Activated CD8-positive, alpha-beta memory T cell treated with anti-CD3 and anti-CD28 coated beads for 1 hour (primary cell): ENCODE measurements at places on chromosomes 1 and 21.

DNA sequence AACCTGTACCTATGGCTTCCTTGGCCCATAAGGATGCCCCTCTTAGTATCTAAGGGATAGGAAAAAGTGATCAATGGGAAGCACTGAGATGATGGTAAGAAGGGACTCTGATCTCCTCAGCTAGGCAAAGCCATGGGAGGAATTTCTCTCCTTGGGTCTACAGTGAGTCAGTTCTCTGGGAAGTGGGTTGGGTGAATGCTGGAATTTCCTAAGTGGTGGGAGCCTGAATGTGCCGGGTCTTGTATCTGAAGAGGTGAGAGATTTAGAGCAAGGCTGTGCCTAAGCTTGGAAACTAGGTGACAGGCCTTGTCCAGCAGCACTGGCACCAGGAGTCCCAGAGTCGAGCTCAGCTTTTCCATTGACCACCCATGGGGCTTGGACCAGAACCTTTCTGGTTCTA is 96.3 kb upstream of the SLC2A1 start:
- DNase-seq: no peak

- DNase-seq: no peak
Measured at GRCh38 chr21:42518626-42519025, 5.0 kb downstream of the SLC37A1 start.

GRCh38 chr21:31870472-31871193 is 2.2 kb upstream of the HUNK start:
- no peak for DNase-seq

- no peak for DNase-seq
Measured at GRCh38 chr1:44275991-44276405, 62.7 kb downstream of the DMAP1 start.

- no peak for DNase-seq
Measured at GRCh38 chr1:201487742-201488141, 18.8 kb upstream of the PHLDA3 start.

GRCh38 chr1:218303176-218303879 is 18.2 kb downstream of the RRP15 start:
- no peak for DNase-seq

DNA sequence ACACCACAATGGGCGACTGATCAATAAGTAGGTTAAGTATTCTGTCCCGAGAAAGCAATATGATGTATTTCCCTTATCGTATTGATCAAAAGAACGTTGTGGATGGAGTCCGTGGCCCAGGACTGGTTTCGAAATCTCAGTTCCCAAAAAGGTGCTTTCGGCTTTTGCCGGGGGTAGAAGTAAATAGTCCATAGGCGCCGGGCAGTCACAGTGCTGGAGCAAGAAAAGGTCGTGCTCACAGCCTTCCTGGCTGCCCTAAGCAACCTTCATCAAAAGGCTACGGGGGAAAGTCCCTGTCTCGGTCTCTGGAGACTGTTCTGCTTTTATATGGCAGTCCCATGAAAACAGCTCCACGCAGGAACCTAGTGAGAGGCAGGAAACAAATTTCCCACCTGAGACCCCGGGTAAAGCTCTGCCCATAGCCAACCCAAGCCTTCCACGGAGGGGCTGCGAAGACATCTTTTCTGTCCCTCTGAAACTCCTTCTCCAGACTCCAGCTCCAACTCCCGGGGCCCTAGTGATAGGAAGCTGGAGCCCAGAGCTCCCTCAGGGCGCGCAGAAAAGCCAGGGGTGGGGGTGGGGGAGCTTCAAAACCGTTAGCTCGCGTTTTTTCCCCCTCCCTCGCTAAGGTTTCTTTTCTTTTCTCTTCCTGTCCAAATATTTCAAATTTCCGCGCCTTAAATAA is 7.0 kb downstream of the CDKN2C start:
- DNase-seq: no peak

DNA sequence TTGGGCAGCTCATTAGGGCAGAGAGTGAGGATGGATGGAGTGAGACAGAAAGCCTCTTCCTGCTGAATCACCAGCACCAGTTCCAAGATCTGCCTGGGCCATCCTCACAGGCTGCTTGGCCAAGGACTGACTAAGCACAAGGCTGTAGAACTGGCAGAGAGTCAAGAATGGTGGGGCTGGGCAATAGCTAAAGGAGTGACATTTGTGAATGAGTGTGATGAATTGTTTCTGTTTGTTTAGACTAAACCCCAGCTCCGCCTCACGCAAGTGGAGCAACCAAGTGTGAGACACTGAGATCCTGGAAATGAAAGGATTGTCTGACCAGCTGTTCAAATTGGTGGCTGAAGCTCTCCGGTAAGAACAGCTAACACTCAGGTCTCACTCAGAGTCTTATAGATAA is 38.6 kb downstream of the BRINP2 start:
- no peak for DNase-seq

DNA sequence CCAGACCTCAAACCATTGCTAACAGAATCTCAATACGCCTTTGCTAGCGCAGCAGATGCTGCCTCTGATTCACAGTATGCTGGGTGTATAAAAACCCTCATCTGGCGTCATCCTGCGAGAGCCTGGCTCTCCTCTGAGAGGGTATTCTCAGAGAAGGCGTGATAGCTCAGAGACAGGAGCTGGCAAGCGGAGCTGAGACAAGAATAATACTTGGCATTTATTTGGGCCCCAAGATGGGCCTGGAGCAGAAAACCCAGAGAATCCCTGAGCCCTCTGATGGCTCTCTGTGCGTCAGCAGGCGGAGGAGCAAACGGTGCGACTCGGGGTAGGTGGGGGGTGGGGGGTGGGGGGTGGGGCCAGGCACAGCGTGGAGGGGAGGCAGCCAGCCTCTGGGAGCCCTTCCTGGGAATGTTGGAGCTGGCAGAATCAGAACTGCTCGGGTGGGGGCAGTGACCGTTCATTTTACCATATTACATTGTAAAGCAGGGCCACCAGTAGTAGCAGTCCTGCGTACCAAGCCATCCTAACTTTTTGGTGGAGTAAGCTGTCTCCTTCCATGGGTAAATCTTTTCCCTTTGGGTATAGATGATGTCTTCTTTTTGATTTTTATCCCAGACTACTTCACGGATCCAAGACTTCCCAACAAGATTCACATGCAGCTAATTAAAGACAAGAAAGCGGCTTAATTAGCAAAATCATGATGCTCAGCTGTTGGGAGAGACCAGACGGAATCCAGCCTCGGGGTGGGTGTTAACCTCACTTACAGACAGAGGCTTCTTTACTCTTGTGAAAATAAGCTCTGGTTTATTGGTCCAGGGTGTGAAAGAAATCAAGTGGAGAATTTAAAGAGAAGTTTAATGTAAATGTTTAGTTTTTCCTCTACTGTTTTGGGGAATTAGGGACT is 7.1 kb downstream of the RIIAD1 start:
- no peak for DNase-seq

- no peak for DNase-seq
Measured at GRCh38 chr1:183674339-183674738, 21.2 kb upstream of the APOBEC4 start.

- DNase-seq: no peak
Measured at GRCh38 chr1:224786533-224787250, 142.8 kb upstream of the DNAH14 start.

GRCh38 chr1:185376840-185377635 is 60.0 kb upstream of the IVNS1ABP start:
- no peak for DNase-seq

DNA sequence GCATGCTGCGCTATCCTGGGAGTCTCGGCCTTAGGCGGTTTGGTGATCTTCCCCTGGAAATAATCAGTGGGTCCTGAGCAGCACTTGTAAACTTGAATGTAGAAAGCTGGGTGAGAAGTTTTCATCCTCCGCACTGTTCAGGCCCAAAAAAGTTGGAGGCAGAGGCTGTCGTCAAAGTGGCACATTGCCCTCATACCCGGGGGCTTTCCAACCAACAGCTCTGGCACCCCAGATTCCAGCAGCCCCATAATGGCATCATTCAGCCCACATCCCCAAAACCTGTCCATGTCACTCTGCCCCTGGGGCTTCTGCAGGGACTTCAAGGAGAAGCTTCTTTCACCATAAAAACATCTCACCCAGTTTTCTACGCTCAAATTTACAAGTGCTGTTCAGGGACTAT is 59.3 kb downstream of the TOR1AIP2 start:
- no peak for DNase-seq

DNA sequence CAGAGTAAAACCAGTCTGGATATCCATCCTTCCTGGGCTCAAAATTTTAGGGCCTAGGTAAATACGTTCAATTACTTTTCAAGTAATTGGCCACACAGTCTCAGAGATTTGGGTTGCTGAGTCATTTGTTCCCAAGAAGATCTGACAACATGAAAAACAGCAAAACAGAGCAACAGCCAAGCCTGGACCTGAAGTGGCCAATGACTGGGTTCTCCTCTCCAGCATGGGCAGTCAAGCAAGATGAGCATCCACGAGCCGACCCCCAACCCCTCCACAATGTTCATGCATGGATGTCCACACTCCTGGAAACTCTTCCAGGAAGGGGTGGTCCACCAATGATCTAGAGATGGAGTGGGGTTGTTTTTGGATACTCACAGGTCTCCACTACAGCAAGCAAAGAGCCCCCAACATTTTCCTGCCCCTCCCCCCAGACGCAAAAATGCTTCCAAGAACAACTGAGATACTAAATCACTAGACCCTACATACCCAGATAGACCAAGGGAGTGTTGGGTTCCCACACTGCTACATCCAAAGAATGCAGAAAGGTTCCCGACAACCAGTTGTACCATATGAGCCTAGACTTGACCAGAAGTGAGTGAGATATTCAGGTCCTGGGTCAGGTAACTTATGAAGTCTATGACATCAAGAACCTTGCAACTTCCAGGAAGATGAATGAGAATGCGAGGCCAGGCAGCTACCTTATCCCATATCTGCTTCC is 73.0 kb downstream of the CD46 start:
- DNase-seq: no peak

- no peak for DNase-seq
Measured at GRCh38 chr1:211329764-211330201, 3.1 kb downstream of the TRAF5 start.

DNA sequence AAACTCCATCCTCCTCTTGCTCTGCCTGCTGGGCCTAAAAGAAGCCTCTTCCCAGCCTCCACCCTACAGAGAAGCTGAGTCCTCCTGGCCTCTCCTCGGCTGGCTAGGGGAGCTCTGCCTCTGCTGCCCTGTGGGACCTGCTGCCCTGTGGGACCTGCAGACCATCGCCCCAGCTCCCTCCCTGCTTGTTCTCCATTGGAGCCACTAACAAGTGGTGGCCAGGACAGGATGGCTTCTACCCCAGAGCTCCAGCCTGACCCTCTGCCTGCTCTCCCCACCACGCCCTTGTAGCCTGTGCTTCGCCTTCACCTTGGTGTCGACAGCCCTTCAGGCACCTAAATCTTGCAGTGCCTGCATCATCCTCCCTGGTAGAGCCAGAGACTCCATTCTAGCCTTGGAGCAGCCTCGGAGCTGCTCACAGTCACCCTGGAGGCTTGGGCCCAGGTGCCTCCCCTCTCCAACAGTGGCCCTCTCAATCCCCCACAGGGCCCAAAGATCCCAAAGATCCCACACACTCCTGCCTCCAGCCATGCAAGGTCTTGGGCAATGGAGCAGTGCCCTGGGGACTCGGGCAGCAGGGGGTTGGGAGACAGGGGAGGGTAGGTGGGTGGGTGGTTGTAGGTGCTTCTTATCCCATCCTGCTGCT is 3.0 kb downstream of the EPS8L3 start:
- DNase-seq: no peak

DNA sequence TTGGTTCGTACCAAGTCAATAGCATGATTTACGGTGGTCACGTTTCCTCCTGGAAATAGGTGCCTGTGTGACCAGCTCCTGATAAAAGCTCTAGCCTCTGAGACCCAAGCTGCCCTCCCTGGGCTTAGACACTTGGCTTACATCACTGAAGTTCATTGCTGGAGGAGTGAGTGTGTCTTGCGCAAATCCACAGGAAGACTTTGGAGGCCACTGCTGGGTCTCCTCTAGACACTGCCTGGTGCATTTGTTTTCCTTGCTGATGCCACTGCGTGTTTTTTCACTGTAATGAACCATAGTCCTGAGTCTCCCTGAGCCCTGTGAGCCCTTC is 230.6 kb downstream of the DSCAM start:
- no peak for DNase-seq

DNA sequence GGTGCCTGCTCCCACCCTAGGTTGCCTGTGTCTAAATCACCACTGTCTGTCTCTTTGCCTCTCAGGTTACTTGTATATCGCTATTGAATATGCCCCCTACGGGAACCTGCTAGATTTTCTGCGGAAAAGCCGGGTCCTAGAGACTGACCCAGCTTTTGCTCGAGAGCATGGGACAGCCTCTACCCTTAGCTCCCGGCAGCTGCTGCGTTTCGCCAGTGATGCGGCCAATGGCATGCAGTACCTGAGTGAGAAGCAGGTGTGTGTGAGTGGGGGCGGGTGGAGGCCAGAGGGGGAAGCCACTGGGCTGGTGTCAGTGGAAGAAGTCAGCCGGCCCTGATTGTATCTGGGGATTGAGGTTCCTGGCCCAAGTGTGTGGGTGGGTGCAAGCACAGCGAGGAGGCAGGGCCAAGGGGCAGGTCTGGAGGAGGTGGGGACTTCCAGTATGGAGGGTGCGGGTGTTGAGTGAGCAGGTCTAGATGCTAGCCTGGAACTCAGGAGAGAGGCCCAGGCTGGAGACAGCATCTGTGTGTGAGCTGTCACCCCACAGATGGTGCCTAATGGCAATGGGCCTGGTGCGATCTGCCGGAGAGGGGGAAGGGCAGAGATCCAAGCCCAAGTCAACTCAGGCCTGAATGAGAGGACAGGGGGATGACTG is 17.2 kb downstream of the TIE1 start:
- no peak for DNase-seq

DNA sequence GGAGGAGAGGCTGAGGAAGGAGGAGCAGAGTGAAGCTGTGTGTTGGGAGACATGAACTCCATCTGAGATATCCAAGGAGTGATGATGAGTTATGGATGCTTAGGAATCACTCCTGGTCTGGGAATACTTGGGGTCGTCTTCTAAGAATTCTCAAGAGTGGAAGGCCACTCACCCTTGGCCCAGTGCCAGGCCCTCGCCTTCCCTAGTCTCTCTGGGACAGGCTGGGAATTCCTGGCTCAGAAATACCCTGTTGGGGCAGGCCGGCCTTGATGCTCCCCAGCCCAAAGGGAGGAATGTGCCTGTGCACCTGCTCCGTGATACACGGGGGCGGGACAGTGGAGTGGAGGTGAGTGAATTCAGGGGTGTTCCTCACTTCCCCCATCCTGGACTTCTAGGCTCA is 12.6 kb upstream of the LMNA start:
- DNase-seq: no peak

GRCh38 chr1:116309090-116309870 is 63.8 kb upstream of the ATP1A1 start:
- no peak for DNase-seq

- no peak for DNase-seq
Measured at GRCh38 chr1:3217181-3217641, 148.2 kb downstream of the PRDM16 start.

GRCh38 chr21:37582590-37582989 is 216.0 kb downstream of the DYRK1A start:
- no peak for DNase-seq
